Stromal cell of bone marrow (primary cell): ENCODE measurements at places on chromosomes 6 and 20.

DNA sequence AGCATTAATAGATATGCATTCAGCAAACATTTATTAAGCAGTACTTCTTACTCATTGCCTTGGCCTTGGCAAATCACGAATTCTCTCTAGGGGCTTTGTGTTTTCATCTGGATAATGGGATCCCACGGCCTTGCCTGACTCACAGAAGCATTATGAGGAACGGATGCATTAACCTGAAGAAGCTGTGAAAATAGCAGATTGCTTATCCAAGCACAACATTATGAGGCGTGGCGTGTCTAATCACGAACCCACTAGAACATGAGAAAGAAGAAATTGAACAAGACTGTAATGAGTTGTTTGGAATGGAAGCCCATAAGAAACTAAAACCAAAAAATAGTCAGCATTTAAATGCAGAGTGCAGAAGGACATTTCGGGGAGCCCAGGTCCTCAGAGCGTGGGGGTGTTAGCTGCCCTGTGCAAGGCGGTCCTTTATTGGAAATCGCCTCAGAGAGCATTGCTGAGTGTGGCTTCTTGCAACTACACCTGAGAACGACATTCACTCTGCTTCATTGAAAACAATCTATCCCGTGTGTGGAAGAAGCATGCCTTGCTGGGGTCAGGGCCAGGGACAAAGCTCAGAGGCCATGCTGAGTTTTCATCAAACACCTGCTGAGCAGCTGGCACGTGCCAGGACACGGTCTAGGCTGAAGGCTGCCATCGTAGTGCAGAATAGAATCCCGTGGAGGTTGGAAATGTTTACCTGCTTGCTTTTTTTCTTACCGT, 179.9 kb downstream of the ZDHHC14 start:
- no peak for DNase-seq

GRCh38 chr6:110728501-110728900, 86.8 kb downstream of the CDK19 start:
- no peak for DNase-seq

- DNase-seq = peak; percentile 53
Measured at GRCh38 chr6:142489722-142490610, 188.2 kb downstream of the ADGRG6 start.

DNA sequence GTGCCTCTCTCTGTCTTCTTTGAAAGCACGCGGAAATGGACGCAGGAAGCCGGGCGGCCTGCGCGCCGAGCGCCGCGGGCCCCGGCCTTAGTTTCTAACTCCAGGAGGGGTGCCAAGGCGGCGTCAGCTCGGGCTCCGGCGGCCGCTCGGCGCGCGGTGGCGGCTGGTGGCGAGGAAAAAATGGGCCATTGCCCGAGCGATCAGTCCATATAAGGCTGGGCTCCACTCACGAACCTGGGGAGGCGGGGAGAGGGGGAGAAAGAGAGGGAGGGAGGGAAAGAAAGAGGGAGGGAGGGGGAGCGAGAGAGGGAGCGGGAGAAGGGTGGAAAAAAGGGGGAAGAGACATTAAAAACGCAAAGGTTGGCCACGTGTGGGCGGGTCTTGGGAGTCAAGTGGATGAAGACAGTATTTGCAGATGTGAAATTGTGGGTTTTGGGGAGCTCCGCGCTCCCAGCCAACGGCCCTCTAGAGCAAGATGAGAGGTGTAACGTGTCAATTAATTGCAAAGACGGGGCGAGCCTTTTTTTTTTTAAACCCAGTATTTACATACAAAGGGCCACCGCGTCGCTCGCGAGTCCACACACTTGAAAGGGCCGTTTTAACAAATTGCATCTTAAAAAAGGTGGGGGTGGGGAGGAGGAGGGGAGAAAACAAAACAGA, at the start of gene NKX2-2:
NKX2-2 (minus strand) TSS at position 184 of the 660 bp plus-strand sequence. CDS start 395 bp downstream, outside the sequence.
- no peak for DNase-seq

- no peak for DNase-seq
Measured at GRCh38 chr6:28606424-28607391, 81.0 kb downstream of the GPX5 start.

DNA sequence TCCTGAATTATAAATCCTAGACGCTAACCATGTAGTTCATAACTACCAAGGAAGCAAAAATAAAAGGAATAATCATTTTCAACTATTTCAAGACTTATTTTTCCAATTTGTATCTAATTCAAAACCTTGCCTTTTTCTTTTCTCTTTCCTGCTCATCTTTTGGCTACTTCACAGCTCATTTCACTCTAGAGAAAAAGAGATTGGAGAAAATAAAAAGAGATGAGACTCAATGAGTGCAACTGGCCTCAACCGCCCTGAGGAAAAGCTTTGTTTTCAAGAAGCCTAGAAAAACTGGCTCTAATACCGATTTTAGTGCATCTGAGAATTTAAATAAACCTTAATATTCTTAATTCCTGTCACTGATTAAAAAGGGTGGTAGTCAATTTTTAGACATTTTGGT, 36.4 kb downstream of the IPCEF1 start:
- DNase-seq = no peak

DNA sequence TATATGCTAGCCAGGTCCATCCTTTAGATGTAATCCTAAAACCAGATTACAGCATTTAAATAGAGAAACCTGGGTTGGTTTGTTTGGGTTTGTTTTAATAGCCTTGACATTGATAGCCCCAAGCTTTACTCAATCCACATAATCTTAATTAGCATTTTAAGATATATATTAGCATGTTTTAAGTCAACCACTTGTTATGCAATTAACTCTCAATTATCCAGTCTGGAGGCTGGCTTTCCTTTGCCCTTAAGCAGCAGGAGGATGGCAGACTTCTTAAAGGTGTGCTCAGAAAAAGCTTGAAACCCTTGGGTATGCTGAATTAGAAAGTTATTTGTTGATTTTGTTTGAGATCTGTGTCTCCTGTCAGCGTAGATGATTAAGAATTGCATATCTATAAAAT, 46.3 kb upstream of the SMIM28 start:
- no peak for DNase-seq

DNA sequence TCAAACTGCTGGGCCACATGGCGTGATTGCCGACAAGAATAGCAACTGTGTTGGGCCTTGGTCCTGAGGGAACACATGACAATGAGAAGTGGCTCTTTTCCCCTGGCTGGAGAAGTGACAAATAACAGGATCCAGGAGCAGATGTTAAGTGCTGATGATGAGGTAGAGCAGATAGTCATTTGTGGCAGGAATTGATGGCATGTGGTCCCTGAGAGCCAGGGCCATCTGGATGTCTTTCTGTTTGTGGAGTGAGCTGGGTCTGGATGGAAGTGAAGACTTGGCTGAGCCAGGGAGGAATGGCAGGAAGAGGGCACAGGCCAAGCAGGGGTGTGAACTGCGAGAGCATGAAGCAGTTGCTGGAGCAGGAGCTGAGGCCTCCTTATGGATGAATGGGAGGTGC, 67.8 kb downstream of the SCAND1 start:
- DNase-seq = no peak

- peak; percentile 5 for DNase-seq
Measured at GRCh38 chr6:98894810-98895209, 52.9 kb downstream of the FBXL4 start.
